Smooth muscle cell of the pulmonary artery (primary cell): ENCODE measurements at places on chromosomes 6 and 20. TPM values are rescaled to one million over a fixed set of nuclear protein-coding genes. Genes with fewer than 3 reads are reported as not detected.

Gene NSFL1C
- total RNA-seq, result 24.7 and 32.6 TPM in 2 replicates

Gene CGA
- not detected in 2 replicates for total RNA-seq

Gene HCRTR2
- total RNA-seq, result not detected in 2 replicates

Gene ZSCAN16
- 1.7 and 2.2 TPM in 2 replicates for total RNA-seq

Gene NRN1
- total RNA-seq, result 0.39 and 16.3 TPM in 2 replicates

Gene BPIFB4
- not detected in 2 replicates for total RNA-seq

Gene VSTM2L
- 2.1 and 2.5 TPM in 2 replicates for total RNA-seq

Gene PGC
- total RNA-seq, result not detected in 2 replicates

Gene FOXS1
- 20.6 and 23.1 TPM in 2 replicates for total RNA-seq

Gene CTAGE9
- total RNA-seq, result not detected in 2 replicates
